ENCODE measurements at places on chromosomes 2 and 18.

DNA sequence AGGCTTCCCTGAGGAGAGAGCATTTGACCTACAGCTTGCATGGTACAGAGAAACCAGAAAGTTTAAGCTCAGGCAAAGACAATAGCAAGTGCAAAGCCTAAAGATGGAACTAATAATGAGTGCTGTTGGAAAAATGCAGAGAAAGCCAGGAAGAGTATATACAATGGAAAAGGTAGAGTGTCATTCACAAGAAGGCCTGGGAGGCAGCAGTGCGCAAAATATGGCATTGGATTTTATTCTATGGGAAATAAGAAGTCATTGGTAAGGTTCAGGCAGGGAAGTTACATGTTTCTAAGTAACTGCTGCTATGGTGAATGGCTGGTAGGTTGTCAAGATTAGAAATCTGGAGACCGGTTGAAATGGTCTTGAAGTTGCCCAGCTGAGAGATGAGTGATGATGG is 2167.3 kb upstream of the CELF4 start:
- DNase-seq = no peak

DNA sequence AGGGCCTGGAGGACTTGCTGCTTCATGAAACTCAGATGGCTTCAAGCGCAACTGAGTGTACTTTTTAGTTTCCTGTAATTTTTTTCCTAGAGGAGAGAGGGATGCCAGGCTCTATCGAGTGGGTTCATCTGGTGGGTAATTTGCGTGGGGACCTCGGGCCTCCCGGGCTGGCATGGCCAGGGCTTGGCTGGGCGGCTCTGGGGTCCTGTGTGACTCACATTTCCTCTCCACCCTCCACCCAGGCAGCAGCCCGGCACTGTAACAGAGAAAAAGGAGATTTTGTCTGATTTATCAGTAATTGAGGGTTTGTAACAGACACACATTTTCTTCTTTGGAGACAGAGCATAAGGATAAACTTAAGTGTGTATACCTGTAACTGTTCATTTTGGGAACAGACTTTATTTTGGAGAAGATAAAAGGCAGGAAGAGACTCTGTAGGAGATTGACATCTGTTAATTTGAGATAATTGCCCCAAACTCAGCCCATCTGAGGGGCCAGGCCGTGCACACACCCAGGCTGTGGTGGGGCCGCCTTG is 64.3 kb downstream of the NFATC1 start:
- no peak for DNase-seq

DNA sequence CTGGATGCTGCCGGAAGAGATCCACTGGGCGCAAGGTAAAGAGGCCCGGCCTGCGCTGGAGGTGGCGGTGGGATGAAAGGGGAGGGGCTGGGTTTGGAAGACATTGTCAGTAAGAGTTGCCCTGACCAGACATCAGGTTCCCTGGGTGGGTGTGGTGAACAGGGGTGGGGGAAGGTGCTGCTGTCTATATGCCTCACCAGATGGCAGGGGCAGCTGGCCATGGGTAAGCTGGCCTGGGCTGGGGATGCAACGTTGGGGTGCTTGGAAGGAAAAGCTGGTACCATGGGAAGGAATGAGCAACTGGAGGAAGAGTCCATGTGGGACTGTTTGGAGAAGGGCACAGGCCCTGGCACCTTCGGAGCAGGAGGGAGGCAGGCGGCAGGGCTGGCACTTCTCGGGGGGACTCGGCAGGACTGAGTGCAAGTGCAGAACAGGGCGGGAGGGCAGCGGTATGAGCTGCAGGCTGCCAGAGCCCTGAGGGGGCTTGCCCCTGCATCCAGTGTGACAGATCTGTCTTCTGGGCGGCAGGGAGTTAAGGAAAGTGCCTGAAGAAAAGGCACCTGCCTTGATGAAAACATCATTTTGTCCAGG is 146.4 kb downstream of the DYSF start:
- no peak for DNase-seq

DNA sequence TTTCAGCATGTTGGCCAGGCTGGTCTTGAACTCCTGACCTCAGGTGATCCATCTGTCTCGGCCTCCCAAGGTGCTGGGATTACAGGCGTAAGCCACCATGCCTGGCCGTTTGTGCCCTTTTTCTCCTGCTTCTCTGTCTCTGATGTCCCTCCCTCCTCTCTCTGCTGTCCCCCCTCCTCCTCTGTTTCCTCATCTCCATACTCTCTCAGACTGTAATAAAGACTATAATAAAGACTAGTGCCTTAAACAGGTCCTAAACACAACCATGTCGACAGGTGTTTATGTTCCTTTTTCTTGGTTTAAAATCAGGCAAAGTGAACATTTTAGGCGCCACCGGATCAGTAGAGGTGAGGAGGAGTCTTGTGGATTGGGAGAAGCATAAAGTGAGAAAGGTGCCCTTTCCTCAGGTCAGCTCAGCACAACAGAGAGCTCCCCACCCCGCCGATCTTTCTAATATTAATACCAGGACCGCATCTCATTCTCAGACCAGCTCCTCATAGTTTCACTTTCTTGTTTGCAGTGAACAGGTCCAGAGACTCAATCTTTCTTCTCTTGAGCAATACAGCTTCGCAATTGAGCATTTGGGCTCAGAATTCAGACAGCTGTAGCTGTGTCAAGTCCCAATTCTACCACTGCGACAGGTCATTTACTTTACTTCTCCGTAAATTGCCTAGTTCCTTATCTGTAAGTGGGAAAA is 23.7 kb downstream of the TIMM21 start:
- no peak for DNase-seq

- no peak for DNase-seq
These were observed 108.3 kb upstream of the NRP2 start for GRCh38 chr2:205574001-205574400.

- DNase-seq = no peak
These were observed 302.8 kb downstream of the PTGR3 start for GRCh38 chr18:74906184-74906583.
